ENCODE measurements at places on chromosomes 7 and 10.

DNA sequence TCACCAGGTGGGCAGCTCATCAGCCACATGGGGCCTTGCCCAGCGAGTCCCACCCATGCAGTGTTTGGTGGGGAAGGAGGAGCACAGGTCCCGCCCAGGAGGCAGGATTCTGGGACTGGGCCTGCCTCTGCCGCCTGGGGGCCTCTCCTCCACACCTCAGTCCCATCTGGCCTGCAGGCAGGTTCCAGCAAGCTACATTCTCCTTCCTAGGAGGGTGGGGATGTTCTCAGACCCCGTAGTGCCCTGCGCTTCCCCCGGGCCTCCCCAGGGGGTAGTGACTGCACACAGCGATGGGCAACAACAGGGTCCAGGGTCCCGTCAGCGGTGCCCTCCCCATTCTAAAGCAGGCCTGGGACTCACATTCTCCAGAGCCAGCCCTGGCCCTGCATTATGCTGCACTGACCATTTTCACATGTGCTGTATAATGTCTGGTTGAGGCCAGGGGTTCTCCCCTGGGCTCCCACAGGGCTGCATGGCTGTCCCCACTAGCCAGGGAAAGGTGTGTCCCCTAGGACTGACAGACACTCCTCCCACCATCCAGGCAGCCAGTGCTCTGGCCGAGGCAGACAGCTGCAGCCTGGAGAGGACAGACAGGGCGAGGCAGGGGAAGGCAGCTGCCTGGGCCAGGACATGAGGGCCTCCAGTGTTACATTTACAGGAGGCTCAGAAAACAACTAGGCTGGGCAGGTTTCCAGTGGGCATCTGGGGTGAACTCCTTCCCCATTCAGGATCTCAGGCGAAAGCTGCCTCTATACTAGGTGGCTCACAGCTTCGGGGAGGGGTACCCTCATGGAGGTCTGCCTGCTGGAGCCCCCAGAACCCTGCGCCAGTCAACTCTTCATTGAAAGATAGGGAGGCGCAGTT is 9.3 kb downstream of the RASGEF1A start:
- no peak for DNase-seq

- DNase-seq: no peak
Measured at GRCh38 chr7:23443974-23444373, 26.3 kb downstream of the IGF2BP3 start.

- DNase-seq: no peak
Measured at GRCh38 chr7:80088705-80089104, 45.9 kb upstream of the GNAI1 start.

- no peak for DNase-seq
Measured at GRCh38 chr7:54259185-54259584, 283.0 kb upstream of the VSTM2A start.

DNA sequence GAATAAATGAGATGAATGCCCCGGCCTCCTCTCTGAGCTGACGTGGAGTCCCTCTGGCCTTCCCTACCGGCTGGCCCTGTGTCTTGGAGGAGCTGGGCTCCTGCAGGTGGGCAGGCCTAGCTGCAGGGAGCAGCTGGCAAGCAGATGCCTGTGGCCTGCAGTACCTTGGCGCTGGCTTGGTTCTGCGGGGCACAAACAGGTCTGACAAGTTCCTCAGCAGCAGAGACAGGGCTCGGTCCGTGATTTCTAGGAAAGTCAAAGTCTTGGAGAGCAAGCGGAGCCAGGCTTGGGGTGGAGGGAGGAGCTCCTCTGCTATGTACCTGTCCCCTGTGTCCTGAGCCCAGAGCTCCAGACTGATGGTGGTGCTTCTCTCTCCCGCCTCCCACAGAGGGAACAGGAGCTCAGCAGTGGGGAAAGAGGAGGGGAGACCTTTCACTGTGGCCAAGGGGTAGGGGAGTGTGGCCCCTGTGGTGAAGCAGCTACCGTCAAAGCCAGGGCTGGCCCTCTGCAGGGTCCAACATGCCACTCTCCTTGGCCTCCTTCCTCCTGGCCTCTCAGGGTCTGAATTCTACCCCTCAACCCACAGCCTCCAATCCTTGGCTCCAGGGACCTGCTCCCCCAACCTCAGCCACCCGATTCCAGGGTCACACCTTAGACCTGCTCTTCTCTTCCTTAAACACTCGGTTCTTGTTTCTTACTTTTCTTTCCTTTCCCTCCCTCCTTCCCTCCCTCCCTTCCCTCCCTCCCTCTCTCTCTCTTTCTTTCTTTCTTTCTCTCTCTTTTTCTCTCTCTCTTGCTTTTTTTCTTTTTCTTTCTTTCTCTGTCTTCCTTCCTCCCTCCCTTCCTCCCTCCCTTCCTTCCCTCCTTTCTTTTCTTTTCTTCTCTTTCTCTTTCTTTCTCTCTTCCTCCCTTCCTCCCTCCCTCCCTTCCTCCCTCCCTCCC is 20.1 kb downstream of the MYL10 start:
- no peak for DNase-seq

All from AG04449 (cell line).